ENCODE measurements at places on chromosomes 4 and X.
A peak's percentile ranks its signal among the peaks of the same experiment; 100 is the strongest.

- DNase-seq, result no peak
Measured at GRCh38 chr4:10571909-10572308, 112.7 kb downstream of the CLNK start.

DNA sequence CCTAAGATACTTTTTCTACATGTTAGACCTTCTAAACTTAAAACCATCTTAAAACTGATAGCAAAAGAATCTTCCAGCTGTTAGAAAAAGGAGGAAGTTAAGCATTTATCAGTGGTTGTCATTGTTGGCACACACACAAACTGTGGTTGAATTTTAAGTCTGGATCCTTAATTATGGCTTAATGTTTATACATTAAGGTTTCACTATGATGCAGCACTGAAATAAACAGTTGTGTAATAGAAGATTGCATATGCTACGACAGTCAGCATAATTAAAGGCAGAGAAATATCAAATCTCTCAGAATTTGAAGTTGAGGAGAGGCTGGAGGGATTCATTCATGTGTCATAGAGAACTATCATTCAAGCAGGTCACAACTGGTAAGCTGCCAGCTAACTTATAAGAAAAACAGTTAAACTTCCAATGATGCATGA lies 32.3 kb downstream of the ADGRA3 start:
- no peak for DNase-seq

- DNase-seq, result no peak
Measured at GRCh38 chr4:17426222-17426621, 85.7 kb downstream of the QDPR start.

DNA sequence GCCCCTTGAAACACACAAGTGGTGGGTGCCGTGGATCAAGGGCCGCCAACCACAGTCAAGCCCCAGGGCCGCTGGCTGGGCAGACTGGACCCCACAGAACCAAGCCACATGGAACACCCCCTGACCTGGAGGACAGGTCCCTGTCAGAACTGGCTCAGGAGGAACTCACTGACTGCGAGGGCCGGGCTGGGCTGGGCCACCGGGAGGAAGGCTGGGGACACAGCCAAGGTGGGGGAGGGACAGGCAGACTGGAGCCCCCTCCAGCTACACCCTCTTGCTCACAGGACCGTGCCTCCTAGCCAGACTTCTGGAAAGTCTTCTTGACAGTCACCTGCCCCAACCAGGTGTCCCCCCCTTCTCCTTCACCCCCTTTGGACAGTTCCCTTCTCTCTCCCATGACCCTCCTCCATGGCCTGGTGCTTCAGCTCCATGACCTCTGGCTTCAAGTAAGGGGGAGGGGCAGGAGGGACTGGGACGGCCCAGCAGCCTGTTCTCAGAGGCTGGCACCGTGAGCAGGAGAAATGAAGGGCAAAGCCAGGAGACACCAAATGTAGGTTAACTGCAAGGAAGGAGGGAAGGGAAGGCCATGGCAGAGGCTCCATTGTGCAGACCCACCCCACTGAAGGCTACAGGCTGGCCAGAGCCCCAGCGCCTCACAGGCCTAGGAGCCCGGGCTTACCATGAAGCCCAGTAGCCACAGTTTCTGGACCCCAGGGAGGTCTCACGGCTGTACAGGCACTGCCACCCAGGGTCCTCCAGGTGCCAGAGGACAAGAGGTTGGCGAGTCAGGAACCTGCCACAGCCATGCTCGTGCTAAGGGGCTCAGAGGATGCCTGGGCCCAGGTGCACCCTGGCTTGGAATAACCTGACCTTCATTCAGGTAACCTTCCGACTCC lies 22.6 kb upstream of the DUSP9 start:
- no peak for DNase-seq

DNA sequence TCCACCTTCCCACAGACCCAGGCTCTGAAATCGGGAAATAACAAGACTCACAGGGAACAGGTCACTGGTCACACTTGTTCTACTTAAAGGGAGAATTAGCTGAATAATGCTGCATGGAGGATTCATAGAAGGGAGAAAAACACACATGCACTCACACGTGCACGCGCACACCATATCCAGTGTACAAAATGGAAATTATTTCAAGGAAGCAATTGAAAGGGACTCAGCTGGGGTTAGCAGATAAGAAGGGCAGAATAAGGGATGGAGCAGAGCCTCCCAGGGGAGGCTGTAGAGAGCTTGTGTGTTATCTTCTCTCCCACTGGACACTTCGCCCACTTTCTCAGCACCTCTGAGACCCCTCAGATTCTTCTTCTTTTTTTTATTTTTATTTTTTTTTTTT lies 10.3 kb downstream of the GABRQ start:
- DNase-seq, result no peak

DNA sequence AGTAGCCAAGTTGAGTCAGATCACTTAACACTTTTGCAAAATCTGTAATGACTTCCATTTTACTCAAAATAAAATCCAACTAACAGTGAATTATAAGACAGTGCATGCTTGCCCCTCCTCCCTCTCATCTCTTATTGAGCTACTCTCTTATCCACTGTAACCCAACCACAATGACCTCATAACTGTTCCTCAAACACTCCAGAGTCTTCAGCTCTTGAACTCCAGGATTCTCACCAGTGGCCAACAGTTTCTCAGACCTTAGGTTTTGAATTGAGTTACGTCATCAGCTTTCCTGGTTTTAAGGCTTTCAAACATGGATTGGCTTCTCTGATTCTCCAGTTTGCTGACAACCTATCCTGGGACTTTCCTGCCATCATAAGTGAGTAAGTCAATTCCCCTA lies 938.3 kb downstream of the RAB28 start:
- no peak for DNase-seq

DNA sequence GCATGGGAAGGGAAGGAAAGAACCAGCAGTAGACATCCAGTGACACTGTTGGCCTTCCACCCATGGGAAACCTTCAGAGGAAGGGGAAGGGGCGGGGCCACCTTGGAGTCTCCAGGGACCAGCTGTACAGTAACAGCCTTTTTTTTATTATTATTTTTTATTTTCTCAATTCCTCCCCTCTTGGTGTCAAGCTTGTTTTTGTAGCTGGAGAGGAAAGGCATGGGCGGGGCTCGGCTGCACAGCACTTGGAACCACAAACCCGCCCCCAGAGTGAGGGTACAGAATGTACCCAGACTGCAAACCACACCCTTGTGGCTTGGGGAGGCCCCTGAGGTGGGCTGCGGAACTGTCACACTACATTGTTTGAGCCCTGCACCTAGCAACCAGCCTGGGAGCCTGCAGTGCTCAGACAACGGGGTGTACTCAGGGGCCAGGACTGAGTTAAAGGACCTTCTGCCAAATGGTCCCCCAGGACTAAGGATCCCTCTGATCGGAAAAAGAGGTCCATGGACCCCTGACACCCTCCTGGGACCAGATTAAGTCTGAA lies 45.7 kb downstream of the PRPS1 start:
- peak; percentile 84 for DNase-seq

- no peak for DNase-seq
Measured at GRCh38 chrX:128396601-128397000, 344.4 kb upstream of the ACTRT1 start.

- DNase-seq, result no peak
Measured at GRCh38 chrX:24876530-24877287, 139.1 kb downstream of the ARX start.

DNA sequence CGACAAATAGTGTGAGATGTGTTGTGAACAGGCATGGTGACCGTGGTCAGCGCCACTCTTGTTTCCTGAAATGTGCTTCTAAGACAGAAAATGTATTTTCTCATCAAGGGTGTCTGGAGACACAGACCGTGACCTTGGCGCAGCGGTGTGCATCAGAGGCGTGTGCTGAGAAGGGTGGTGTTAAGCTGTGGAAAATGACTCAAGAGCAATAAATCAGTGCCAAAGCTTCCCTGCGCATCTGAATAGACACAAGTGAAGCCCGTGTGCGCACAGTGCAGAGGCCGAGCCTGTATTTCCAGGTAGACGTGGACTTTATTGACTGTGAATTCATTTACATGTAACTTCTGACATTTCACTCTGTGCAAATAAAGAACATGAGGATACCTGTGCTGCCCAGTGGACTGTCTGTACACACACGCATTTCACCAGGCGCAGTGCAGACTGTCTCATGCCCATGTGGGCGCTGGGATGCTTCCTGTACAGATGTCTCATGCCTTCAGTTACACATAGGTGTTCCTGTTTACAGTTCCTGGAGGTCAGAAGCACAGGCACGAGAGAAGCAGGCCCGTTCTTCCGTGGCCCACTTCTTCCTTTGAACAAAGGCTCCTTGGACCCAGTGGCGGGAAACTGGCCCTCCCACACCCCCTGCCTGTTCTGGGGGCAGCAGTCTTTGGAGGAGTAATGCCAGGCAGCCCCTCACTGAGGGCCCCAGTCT lies 31.9 kb downstream of the NSG1 start:
- DNase-seq, result no peak

- no peak for DNase-seq
Measured at GRCh38 chrX:45353456-45353855, 152.8 kb upstream of the DIPK2B start.

GRCh38 chrX:99761731-99762130 lies 648.3 kb downstream of the PCDH19 start:
- no peak for DNase-seq

GRCh38 chr4:140686796-140687195 lies 69.4 kb downstream of the TBC1D9 start:
- DNase-seq, result no peak

DNA sequence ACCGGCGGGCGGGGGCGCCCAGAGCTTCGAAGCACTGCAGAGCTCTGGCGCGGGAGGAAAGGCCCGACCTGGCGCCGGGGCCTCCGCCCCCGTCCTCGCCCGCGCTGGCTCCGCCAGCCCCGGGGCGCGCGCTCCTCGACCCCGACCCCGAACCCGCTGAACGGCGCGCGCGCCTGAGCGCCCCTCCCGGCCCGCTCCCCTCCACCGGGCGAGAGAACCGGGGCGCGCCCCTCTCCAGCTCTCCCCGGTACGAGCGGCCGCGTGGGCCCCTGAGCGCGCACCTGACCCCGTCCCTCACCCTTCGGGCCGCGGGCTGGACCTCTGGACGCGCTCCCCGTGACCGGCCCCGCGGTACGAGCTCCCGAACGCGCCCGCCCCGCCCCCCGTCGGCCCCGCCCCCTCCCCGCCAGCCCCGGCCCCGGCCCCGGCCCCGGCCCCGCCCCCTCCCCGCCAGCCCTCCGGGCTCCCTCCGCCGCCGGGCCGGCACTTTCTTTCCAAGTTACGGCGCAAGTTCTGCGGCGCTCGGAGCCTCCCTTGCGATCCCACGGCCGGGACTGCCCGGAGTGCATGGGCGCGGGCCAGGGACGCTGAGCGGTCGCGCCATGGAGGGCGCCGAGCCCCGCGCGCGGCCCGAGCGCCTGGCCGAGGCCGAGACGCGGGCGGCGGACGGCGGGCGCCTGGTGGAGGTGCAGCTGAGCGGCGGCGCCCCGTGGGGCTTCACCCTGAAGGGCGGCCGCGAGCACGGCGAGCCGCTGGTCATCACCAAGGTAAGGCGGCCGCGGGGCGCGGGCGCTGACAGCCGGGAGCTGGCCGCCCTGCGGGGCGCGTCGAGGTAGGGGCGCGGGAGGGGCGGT lies at the start of gene SHROOM2:
TSS of gene SHROOM2 (plus strand) at position 486 of the 854 bp plus-strand sequence. CDS start at position 603, 117 bp downstream.
- DNase-seq, result no peak

DNA sequence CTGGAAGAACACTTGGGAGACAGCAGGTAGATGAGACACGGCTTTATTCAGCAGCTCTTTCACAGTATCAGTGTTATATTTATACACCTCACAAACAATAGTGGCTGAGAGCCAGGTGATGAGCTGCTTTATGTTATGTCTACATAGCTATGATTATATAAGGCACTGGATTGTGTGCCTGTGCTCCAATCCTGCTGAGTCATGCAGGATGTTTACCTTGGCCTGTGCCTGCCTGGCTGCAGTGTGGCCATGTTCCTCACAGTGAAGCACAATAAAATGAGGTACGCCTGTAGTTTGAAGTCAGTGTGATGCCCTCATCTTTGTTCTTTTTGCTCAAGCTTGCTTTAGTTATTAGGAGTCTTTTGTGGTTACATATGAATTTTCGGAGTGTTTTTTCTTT lies 31.3 kb downstream of the CXCL13 start:
- DNase-seq, result no peak

GRCh38 chr4:128916832-128917231 lies 107.3 kb downstream of the JADE1 start:
- DNase-seq, result peak; percentile 26

DNA sequence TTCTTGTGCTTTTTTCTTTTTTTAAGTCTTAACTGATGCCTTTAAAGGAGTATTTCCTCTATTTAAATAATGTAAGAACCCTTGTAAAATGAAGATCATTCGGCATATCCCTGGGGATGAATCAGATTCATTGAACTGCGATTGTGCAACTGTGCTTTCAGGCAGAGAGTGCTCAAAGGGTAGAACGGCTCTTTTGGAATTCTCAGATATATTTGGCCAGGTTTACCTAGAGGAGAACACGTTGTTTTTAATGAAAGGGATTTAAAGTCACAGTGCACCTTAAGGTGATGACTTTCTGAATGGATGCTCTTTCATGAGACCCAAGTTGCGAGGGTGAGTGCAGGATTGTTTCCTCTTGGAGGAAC lies 51.6 kb upstream of the ELOVL6 start:
- DNase-seq, result no peak

- no peak for DNase-seq
Measured at GRCh38 chr4:23034731-23035130, 342.0 kb downstream of the GBA3 start.

GRCh38 chr4:10123227-10124101 lies 6.9 kb upstream of the WDR1 start:
- DNase-seq, result no peak

- DNase-seq, result no peak
Measured at GRCh38 chr4:122525865-122526264, 69.3 kb upstream of the IL2 start.

- no peak for DNase-seq
Measured at GRCh38 chr4:182812916-182813315, 104.3 kb downstream of the DCTD start.

- DNase-seq, result no peak
Measured at GRCh38 chrX:68686097-68686977, 38.9 kb downstream of the STARD8 start.

- DNase-seq, result no peak
Measured at GRCh38 chr4:95256108-95256835, 292.5 kb downstream of the UNC5C start.

GRCh38 chr4:91032725-91033445 lies 905.7 kb downstream of the CCSER1 start:
- DNase-seq, result no peak

DNA sequence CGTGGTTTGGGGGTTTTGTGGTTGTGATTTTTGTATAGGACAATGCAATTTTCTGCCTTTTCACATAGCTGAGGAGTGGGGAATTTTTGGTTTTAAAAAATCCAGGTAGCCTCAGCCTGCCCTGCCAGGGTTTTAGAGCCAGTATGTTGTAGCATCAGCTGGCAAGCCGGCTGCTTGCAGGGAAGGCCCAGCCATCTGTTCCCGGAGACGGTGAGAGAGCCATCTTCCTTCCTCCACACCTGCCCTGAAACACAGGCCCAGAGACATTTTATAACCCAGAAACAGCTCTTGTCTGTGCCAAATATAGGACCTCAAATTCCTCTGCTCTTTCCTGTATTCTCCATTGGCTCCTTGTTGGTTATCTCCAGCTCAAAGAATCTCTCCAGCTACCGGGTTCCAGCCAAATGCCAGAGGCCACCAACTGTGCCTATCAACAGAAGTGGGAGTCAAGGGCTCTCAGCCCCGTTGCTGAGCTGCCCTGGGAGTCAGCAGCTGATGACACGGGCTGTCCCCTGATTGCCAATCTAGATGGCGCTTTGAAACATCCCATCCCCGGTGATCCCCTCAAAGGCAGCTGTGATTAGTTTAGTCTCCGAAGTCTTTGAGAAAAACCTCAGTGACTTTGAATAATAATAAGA lies 595.2 kb downstream of the MID1IP1 start:
- DNase-seq, result no peak
